ENCODE measurements at places on chromosomes 4 and X.

- H3K27me3 ChIP-seq = no peaks in the 10 kb centered on the region
- peaks cover 31% of the 10 kb centered on the region for H3K36me3 ChIP-seq
- no peak for DNase-seq
- H3K4me1 ChIP-seq = peaks cover 28% of the 10 kb centered on the region
- no peak overlapping the region for H3K4me3 ChIP-seq
Observed at GRCh38 chr4:113587156-113587555, 174.4 kb downstream of the CAMK2D start.

- no peak overlapping the region for H3K27ac ChIP-seq
- DNase-seq = no peak
- H3K36me3 ChIP-seq = peaks cover 37% of the 10 kb centered on the region
- H3K4me1 ChIP-seq = peaks cover 5% of the 10 kb centered on the region
Observed at GRCh38 chrX:139750390-139750789, 42.4 kb upstream of the MCF2 start.

- no peaks in the 10 kb centered on the region for H3K36me3 ChIP-seq
- no peaks in the 10 kb centered on the region for H3K4me1 ChIP-seq
- H3K27ac ChIP-seq = no peak overlapping the region
- no peak for DNase-seq
Observed at GRCh38 chr4:151340751-151341385, 15.5 kb upstream of the SH3D19 start.

- no peak overlapping the region for H3K27ac ChIP-seq
- H3K4me1 ChIP-seq = peaks cover 18% of the 10 kb centered on the region
- DNase-seq = no peak
- H3K27me3 ChIP-seq = peaks cover 8% of the 10 kb centered on the region
- no peak overlapping the region for H3K4me3 ChIP-seq
Observed at GRCh38 chr4:139605516-139605915, 49.5 kb upstream of the SETD7 start.

GRCh38 chr4:10736895-10737294 is 52.3 kb upstream of the CLNK start:
- no peak for DNase-seq
- H3K4me1 ChIP-seq = peaks cover 53% of the 10 kb centered on the region
- H3K4me3 ChIP-seq = no peak overlapping the region

DNA sequence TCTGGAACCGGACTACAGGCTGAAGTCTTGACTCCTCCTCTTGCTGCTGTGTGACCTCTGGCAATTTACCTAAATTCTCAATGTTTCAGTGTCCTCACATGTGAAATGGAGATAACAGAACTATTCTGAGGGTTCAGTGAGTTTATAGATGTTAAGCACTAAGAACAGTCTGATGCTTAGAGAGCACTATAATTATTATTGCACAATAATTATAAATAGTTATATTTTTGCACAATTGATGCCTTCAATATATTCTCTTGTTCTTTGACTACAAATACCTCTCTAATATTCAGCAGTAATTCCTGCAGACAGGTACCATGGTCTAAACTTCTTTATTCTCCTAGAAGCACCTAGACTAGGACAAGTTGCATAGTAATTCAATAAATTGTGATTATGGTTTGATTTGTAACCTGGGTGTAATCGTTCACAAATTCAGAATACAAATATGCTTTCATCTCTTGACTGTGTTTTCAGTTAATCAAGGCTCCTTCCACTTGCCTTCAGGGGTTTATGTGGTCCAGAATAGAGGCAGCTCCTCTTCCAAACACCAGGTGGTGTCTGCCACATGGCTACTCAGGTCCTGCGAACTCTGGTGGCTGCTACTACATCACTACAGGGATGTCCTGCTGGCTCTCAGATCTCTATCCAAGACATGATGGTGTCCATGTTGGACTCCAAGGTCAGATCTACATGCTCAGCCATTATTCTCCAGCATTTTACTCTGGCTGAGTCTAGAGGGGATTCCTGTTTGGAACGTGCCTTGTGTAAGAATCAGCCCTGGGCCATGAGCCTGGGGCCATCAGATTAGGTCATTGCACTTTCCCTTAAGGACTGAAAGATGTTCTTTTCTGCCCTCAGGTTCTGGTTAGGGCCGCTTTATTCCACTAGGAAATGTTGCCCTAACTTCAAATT is 103.4 kb downstream of the QRFPR start:
- H3K27me3 ChIP-seq = peaks cover 28% of the 10 kb centered on the region
- H3K4me1 ChIP-seq = peaks cover 6% of the 10 kb centered on the region
- no peak overlapping the region for H3K27ac ChIP-seq

GRCh38 chrX:69179380-69179911 is 14.2 kb upstream of the PJA1 start:
- H3K4me3 ChIP-seq = no peak overlapping the region
- no peak overlapping the region for H3K27ac ChIP-seq
- H3K4me1 ChIP-seq = no peaks in the 10 kb centered on the region
- no peaks in the 10 kb centered on the region for H3K36me3 ChIP-seq
- peaks cover 6% of the 10 kb centered on the region for H3K27me3 ChIP-seq
- DNase-seq = no peak

GRCh38 chr4:127732623-127733328 is 2.6 kb downstream of the SLC25A31 start:
- no peak overlapping the region for H3K4me3 ChIP-seq
- H3K36me3 ChIP-seq = no peaks in the 10 kb centered on the region
- peaks cover 1% of the 10 kb centered on the region for H3K27me3 ChIP-seq
- no peak overlapping the region for H3K27ac ChIP-seq
- no peaks in the 10 kb centered on the region for H3K4me1 ChIP-seq

DNA sequence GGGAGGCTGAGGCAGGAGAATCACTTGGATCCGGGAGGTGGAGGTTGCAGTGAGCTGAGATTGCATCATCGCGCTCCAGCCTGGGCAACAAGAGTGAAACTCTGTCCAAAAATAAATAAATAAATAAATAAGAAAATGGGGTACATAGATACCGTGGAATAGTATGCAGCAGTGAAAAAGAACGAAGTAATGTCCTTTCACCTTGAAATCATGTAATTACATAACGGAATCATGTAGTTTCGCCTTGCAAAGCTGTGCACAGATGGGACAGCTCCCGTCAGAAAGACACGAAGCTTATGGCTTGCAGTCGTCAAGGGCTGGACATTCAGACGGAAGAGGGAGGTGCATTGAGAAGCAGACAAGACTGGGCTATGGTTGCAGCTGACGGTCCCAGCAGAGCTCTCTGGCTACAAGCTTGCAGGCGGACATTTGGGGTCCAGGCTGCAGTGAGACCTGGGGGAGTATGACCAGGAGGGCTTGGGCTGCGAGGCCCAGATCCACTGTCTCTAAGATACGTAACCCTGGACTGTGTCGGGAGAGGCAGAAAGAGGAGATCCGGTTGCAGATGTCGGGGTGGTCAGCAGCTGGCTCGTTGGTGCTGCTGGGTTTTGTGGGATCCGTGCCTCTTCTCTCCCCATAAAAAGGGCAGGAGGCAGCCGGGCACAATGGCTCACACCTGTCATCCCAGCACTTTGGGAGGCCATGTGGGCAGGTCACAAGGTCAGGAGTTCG is 6.2 kb upstream of the P2RY8 start:
- H3K36me3 ChIP-seq = no peaks in the 10 kb centered on the region
- peak; percentile 45 for DNase-seq
- H3K27me3 ChIP-seq = no peaks in the 10 kb centered on the region

- H3K36me3 ChIP-seq = no peaks in the 10 kb centered on the region
- DNase-seq = no peak
Observed at GRCh38 chr4:155608225-155608885, 58.3 kb upstream of the GUCY1A1 start.

GRCh38 chr4:81120055-81120454 is 89.5 kb downstream of the BMP3 start:
- H3K4me1 ChIP-seq = no peaks in the 10 kb centered on the region
- no peaks in the 10 kb centered on the region for H3K36me3 ChIP-seq
- H3K4me3 ChIP-seq = no peak overlapping the region
- no peaks in the 10 kb centered on the region for H3K27me3 ChIP-seq
- no peak overlapping the region for H3K27ac ChIP-seq

Data from activated CD4-positive, alpha-beta T cell treated with anti-CD3 and anti-CD28 coated beads, Interleukin-2, amount 10 ng/mL, durations not matched to agents 24 days and 14 days (primary cell).